ENCODE measurements at places on chromosomes 11 and 22.

DNA sequence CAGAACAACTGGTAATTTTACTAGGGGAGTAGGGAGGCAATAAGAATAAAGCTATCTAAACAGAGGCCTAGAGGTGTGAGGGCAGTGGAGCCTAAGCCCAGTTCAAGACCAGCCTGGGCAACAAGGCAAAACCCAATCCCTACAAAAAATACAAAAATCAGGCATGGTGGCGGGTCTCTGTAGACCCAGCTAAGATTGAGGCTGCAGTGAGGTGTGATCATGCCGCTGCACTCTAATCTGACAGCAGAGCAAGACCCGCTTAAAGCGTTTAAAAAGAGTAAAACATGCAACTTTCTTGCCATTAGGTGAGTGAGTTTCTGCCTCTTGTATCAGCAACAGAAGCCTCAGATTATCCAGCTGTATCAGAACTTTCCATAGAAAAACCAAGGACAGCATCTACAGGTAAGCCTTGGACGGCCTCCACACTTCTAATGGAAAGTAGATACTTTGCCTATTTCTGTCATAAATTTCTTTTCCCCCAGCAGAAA lies 12.1 kb downstream of the TAF1D start:
- DNase-seq, result no peak

- DNase-seq, result no peak
Measured at GRCh38 chr11:23353611-23354010, 493.3 kb upstream of the CCDC179 start.

DNA sequence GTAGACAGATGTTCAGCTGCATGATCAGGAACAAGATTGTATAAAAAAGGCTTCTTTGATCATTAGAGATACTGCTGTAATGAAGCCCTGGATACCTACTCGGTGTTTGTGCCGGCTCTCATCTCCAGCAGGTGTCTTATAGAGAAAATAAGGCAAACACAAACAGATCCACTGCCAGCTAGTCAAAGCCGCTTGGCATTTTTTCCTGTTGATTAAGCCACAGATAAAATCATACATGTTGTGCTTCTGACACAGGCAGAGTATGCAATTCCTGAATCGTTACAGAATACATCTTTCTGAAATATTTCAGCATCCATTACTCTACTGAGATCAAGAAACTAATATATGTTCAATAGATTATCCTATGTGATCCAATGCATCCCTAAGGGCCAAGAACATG lies 206.9 kb downstream of the CADM1 start:
- no peak for DNase-seq

DNA sequence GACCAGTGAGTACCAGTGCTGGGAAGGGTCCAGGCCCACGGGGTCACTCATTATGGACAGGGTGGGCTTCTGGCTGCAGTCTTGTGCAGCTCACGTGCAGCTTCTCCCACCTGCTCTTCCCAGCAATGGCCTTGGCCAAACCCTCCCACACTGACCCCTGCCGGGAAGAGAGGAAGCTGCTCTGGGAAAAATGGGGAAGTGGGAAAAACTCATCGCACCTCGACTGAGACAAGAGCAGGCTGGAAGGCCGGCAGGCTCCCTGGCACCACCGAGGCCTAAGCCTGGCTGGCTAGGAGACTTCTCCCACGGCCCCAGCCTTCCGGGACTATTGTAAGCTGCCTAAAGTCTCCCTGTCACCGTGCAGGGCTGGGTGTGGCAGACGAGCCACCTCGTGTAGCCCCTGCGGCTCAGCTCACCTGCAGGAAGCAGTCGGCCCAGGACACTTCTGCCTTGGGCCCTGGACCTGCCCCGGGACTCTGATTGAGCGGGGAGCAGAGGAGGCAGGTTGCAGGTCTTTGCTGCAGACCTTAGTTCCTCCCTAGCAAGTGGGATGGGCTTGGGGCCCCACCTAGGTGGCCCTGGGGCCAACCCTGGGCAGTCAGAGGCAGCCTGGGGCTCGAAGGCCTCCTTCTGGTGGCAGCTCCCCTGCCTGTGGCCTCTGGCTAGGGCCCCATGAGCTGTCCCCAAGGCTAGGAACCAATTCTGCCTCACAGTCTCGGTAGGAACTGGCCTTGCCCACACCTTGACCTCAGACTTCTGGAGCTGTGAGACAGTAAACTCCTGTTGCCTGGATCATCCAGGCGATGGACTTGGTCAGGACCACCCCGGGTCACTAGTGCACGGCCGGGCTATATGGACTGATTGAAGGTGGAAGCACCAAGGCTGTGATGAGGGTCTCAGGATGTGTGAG lies 23.1 kb downstream of the MRGPRG start:
- DNase-seq, result no peak

DNA sequence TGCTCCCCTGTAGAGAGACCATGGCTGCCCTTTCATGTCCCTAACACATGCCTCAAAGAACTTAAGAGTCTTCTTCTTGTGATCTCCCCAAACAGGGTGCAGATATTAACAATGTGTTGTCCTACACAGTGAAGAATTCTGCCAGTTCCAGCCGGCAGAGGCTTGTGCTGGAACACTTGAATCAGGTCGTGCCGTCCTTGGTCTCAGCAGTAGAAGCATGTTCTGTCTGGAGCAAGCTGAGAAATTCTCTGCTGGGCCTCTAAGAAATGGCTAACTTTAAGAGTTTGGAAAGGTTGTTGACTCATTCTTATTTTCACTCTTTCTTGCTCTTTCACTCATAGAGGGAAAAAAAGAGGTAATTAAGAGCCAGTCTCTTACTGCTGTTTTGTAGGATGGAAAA lies 71.1 kb upstream of the SLC25A18 start:
- DNase-seq, result no peak

DNA sequence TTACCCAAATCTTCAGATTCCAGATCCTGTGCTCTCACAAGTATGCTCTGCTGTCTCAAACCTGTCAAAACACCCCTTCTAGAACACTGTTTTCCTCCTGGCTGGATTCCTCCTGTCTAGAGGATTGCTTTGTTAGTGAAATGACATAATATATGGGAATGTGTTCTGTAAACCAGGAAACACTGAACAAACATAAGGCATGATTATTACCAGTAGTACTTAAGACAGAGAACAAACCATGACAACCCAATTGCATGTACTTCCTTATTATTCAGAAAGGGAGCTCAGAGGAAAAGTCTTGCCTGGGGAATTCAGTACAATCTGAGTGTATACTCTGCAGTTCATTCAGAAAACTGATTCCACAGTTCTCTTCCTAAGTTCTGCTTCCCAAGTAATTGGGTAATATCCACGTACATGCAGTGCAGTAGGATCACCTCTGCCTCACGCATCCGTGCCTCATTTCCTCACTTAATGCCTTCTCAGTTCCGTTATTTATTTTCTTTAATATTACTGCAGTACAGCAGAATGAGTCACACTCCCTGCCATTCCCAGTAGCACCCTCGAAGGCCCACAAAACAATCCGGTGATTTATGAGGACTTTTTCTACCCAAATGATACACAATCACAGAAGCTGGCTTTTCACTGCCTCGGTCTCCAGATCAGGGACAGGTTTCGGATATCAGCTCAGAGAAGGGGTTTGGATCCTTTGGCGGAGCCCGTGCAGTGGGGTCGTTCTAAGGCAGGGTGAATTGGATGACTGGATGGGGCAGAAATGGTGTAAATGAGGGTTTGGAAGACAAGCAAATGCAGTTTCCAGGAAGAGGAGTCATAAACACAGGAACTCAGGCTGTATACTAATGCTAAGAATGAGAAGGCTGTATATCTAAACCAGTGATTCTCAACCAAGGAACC lies 896.9 kb downstream of the KCNA4 start:
- DNase-seq, result peak; percentile 42

- DNase-seq, result no peak
Measured at GRCh38 chr11:109991835-109992234, 101.4 kb upstream of the ZC3H12C start.

- DNase-seq, result no peak
Measured at GRCh38 chr22:39181356-39181755, 28.9 kb upstream of the CBX7 start.

GRCh38 chr22:40176921-40177737 lies 596 bp upstream of the TNRC6B start:
- DNase-seq, result peak; percentile 23

DNA sequence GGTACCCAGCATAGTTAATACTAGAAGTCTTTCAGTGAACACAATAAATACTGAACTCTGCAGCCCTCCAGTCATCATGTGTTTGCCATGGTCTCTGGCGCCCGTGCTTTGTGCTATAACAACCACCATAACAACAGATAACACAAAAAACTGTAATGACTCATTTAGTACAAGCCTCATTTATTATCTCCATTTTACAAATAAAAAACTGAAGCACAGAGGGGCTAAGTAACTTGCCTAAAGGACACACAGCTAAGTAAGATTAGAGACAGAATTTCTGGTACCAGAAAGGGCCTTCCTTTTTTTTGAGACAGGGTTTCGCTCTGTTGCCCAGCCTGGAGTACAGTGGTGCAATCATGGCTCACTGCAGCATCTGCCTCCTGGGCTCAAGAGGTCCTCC lies 19.5 kb downstream of the RBFOX2 start:
- DNase-seq, result peak; percentile 29

- DNase-seq, result peak; percentile 1
Measured at GRCh38 chr11:120141768-120142423, 4.0 kb upstream of the TRIM29 start.

GRCh38 chr22:27137871-27138337 lies 480.5 kb downstream of the MIAT start:
- DNase-seq, result peak; percentile 26

DNA sequence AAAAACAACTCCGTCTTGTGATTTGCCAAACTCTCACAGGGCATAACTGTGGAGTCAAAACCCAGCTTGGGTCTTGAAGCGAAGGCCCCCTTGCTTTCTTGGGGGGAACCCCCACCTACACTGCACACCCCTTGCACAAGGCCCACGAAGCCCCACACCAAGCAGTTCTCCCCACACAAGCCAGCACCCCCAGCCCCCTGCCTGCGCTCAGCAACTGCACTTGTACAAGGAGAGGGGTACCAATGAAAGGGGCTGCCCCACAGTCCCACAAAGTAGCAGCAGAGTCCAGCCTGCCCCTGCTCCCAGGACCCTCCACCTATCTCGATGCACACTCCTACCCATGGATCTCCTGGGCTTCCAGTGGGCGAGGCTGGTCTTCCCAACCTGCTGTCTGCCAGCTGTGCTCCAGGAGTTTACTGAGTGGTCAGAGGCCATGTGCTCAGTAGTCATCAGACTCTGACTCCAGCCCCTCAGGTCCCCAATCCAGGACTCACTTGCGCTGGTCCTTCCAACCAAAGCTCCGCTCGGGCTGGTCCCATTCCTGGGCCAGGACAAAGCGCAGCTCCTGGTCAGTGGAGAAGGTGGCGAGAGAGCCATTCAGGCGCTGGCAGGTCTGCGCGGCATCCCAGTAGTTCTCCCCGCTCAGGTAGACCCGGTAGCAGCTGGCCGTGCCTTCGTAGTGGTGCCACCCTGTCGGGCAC lies 57.7 kb downstream of the DGCR2 start:
- DNase-seq, result no peak

GRCh38 chr11:67120881-67121710 lies 2.0 kb downstream of the KDM2A start:
- peak; percentile 27 for DNase-seq

Measured in GM03348 (cell line).